Liver (tissue), 10 donors: ENCODE measurements at places on chromosomes 7 and 10.

GRCh38 chr7:16939161-16939560 lies 57.4 kb upstream of the AGR3 start:
- no peak for DNase-seq

- DNase-seq, result no peak
Measured at GRCh38 chr7:25759286-25759685, 392.7 kb upstream of the NFE2L3 start.

GRCh38 chr7:44755698-44756627 lies 7.3 kb downstream of the ZMIZ2 start:
- DNase-seq, result no peak

DNA sequence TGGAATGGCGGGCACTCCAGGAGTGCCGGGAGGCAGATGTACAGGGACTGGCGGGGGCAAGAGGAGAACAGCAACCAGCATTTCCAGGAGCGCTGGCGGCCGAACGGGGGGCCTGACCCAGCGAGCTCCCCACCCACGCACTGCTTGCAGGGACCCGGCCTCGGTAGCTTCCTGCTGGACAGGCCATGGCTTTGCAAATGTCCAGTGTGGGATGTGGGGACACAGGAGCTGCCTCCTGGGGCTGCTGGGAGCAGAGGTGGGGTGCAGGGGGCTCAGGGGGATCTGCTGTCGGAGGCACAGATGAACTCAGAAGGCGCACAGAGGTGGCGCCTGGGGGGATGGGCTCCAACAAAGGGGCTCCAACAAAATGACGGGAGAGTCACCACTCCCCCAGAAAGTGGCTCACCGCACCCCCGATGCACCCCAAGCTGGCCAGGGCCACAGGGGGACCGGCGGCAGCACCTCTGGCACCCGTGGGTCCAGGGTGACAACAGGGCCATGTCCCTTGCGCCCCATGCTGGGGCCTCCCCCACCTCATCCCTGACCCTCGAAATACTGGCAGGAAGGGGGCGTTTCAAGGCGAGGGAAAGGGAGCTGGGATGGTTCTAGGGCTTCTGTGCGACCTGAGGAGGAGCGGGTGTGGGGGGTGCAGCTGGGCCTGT lies 41.1 kb downstream of the AP5Z1 start:
- DNase-seq, result no peak

DNA sequence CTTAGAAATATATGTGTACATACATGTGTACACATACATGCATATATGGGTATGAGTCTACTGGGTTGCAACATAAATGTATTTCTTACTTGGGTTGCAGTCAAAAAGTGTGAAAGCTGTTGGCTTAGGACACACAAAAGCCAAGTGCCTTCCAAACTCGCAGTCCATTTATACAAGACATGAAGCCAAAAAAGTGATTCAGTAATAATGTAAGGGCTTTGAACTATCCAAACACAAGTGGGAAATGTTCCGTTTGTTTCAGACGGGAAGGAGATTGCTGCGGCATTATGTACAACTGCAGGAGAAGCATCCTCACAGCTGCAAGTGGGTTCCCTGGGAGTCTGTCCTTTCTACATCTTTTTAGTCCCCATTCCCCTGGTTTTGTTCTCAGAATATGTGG lies 513.6 kb downstream of the SORCS3 start:
- no peak for DNase-seq

GRCh38 chr10:49688920-49689319 lies 9.5 kb downstream of the C10orf53 start:
- no peak for DNase-seq

DNA sequence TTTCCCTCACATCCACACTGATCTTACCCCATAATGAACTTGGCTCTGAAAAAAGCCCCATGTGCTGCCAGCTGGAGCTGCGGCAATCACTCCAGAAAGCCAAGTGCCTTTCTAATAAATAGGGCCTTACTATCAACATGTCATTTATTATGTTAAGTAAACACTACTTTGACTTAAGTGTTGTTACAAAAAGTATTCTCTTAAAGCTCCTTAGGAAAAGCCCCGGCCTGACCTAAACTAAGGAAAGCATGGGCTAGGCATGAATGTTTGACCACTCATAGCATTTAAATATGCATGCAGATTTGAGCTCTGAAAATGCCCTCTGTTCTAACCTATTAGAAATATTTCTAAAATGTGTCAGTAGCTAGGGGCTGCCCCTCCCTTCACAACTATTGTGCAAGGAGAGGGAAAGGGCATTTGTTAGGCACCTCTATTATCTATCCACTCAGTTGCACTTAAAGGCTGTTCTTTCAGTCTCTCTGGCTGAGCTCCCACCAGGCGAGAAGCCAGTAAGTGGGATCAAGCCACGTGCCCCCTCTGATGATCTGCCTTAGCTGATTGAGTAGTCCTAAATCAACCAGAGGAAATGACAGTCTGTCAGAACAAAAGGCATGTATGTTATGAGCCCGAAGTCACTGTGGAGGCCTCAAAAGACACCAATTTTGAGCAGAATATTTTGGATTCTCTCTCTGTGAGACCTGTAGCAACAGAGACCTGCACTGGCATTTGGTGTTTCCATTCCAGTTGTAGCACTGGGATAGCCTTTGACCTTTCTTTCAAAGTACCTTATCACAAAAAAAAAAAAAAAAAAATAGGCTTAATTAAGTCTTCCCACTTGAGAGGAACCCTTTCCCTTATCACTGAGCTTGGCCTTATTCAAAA lies 77.1 kb downstream of the ITGB8 start:
- DNase-seq, result no peak

DNA sequence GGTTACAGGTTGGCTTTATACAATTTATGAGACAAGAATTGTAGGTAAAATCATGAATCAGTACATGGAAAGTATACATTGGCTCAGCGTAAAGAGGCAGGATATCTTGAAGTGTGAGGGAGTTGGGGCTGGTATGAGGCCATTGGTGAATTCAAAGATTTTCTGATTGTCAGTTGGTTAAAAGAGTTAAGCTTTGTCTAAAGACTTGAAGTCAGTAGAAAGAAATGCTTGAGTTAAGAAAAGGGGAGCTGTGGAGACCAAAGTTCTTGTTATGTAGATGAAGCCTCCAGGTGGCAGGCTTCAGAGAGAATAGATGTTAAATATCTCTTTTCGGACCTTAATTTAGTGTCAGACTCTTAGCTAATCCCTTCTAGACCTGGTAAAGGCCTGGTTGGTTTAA lies 341.0 kb downstream of the GALNT17 start:
- no peak for DNase-seq

DNA sequence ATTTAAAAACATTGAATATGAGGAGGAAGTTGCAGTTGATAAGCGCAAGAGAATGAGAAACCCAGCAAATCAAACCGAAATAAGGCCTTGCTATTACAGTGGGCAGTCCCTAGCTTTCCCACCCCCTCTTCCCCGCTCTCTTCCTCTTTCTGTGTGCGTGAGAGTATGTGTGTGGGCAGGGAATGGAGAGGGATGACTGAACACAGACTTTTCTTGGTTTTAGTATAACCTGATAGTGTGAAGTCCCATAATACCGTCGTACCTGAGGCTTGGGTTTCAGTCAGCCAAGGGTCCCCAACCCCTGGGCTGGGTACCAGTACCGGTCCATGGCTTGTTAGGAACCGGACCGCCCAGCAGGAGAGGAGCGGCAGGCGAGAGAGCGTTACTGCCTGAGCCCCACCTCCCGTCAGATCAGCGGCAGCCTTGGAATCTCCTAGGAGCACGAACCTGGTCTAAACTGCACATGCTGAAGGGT lies 255.3 kb downstream of the CELF2 start:
- DNase-seq, result no peak

- DNase-seq, result no peak
Measured at GRCh38 chr10:112711366-112711765, 238.7 kb upstream of the TCF7L2 start.

DNA sequence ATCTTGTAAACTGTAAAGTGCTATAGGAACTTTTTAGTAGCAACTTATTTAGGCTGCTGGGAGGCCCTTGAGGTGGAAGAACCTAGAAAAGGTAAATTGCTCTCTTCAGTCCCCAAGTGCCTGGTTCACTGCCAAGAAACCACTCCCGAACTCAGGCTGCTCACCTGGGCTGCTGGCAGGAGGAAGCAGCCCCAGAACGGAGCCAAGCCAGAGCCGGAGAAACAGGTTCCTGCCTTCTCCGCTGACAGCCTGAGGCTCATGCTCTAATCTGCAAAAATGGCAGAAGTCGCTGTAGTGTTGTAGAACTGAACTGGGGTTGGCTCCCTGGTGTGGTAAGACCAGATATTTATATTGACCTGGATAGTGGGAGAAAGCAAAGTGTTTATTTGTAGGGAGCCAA lies 136.0 kb downstream of the CUL2 start:
- no peak for DNase-seq
